Stimulated activated CD8-positive, alpha-beta memory T cell treated with anti-CD3 and anti-CD28 coated beads, Interleukin-4, amount 100 ng/mL, for 4 hours (primary cell): ENCODE measurements at places on chromosomes 13 and 19.

GRCh38 chr19:33506498-33506897, 15.1 kb downstream of the PEPD start:
- DNase-seq = no peak

DNA sequence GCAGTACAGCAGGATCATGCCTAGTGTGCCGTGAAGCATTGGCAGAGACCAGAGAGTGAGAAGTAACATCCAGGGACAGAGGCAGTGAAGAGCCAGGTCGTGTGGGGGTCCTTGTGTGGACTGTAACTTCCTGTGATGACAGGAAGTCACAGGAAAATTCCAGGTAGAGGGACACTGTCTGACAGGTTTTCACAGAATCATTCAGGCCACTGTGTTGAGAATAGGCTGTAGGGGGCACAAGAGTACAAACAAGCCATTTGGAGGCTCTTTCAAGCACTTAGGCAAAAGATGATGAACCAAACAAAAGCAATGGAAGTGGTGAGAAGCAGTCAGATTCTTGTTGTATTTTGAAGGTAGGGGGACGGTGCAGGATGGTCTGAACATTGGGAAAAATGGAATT, 46.4 kb downstream of the N4BP2L1 start:
- DNase-seq = no peak

DNA sequence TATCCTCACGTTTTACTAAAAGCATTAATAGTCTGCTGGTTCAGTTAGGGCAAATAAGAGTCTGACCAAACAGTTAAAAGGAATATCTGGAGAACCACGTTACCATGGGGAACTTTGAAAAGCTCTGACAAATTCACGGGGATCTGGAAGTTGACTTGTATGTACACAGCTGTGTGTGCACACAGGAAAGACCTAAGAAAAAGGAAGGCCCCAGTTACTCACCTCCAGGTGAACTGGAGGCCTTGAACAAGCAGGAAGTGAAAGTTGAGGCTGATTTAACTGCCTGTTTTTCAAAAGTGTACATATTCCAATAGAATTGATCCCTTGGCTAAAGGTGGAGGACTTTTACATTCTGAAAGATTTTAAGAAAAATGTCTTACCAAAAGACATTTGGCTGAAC, 1891.6 kb upstream of the PCDH20 start:
- no peak for DNase-seq

DNA sequence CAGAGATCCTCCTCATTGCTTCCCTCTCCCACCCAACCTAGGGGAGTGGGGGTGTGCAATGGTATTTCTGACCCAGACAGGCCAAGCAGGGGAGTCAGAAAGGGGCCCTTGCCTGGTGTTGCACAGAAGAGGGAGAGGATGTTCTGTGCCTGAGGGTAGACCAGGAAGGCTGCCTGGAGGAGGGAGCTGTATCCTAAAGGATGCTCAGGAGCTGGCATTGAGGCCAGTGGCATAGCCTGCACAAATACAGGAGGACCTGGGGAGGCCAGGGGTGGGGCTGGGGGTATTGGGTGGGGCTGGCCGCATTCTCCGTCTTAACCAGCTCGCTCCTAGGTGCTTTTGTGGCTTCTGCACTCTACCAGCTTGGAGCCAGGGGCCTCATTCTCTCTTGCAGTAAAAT, 4.4 kb downstream of the RNF225 start:
- no peak for DNase-seq

DNA sequence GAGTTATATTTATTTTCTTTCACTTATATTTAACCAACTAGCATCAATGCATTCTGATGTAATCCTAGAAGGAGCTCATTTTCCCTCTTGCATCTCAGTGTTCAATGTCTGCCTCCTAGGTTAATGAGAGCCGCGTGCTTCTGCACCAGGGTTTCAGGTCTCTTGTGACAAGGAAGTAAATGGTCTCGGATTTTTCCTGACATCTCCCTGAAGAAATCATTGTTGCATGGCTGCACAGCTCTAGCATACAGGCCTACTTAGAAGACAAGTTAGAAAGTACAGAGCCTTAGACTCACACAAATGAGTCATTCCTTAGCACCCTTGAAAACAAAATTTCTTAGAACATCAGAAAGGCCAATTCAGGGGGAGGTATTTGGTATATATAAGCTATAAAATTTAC, 57.2 kb upstream of the KLF12 start:
- no peak for DNase-seq

- no peak for DNase-seq
Measured at GRCh38 chr13:106423530-106423929, 111.9 kb downstream of the EFNB2 start.

DNA sequence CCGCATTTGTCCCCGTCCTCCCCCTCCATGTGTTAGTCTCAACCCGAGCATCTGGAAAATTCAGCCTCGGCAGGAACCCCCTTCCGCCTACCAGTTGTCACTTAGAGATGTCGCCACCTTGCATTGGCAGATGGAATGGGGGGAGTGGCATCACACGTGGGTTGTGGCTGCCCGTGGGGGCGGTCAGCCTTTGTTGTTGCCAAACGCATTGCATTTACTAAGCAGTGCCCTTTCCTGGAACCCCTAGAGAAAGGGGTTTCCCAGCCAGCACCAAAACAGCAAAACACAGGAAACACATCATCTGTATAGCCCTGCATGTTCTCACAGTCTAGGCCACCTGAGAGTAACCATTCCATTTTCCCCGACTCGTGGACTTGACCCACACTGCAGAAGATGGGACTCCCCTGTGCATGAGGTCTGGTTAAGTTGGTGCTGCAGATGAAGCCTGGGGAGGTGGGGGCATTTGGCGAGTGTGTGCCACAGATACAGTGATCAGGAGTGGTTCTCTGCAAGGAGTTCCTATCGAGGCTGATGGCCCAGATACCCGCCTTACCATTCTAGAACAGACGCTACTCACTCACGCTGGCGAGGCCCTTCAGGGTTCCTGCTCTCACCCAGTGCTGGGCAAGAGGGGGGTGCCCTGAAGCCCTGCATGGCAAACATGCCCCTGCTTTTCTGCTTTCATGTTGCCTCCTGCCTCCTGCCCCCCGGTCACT, 38.3 kb downstream of the TMED1 start:
- DNase-seq = peak; percentile 79

DNA sequence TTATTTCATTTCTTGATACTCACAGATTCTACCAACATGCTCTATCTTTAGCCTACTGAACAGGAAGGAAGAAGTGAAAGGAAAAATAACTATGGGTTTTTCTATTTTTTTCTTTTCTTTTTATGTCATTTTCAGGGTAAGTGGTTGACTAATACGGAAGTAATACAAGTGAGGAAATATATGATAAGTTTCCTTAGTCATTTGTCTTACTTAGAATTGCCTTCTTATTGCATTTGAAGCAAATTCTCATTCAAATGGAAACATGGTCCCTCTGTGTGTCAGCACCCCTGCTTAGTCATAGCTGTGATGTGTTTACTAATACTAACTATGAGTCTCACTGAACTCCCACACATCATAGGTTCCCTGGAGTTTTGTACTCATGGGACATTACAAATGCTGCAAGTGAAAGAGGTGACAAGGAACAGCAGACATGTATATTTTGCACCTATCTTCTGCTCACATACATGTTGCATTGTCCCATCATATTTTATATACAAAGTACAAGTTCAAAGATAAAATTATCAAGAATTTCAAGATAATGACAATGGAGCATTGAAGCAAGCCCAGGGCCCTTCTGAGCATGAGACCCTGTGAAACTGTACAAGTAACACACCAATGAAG, 60.1 kb downstream of the DCT start:
- DNase-seq = no peak

GRCh38 chr13:43780666-43781065, 6.1 kb downstream of the ENOX1 start:
- no peak for DNase-seq

- DNase-seq = no peak
Measured at GRCh38 chr13:38888309-38888708, 102.3 kb downstream of the STOML3 start.

DNA sequence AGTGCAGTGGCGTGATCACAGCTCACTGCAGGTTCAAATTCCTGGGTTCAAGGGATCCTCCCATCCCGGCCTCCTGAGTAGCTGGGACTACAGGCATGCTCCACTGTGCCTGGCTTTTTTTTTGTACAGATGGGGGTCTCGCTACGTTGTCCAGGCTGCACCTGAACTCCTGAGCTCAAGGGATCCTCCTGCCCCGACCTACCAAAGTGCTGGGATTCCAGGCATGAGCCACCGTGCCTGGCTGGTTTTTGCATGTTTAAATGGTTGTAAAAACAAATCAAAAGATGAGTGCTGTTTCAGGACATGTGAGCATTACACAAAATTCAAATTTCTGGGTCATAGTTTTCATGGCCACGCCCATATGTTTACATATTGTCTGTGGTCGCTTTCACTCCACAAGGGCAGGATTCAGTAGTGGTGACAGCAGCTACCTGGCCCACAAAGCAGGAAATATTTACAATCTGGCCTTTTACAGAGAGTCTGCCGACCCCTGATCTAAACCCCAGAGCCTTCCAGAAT, 5.3 kb downstream of the MATK start:
- no peak for DNase-seq

DNA sequence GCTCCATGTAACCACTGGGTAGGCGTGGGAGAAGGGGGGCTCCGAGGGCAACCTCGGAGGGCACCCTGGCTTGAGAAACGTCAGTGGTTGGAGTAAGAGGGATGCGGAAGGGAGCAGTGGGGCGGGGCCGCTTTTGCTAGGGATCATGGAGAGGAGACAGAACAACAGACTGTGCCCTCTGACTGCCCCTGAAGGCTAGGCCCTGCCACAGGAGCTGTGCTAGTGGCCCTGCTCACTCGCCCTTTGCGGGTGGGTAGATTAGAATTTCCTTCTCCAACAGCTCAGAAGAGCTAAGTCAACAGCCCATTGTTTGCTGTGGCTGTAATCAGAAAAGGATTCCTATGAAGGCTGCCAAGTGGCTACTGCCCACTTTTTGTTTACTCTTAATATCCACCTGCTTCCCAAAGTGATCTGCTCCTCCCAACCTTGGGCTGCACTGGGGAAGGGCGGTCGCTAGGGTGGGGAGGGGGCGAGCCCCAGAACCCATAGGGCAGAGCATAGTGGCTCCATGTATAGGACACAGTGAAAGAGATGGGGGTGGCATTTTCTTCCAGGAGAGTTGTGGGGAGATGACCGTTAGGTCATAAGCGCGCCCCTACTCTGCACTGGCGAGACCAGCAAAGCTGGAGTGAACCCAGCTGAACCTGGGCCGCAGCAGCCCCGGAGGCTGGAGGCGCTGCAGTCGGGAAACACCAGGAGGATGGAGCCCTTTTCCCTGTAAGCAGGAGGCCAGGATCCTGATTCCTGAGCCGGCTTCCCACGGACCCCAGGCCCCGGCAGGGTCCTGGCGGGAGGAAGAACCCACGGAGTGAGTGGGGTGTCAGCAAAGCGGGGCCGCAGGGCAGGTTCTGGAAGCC, 1.9 kb upstream of the C1QTNF9 start:
- DNase-seq = no peak

- no peak for DNase-seq
Measured at GRCh38 chr13:76732367-76732766, 153.8 kb downstream of the KCTD12 start.

DNA sequence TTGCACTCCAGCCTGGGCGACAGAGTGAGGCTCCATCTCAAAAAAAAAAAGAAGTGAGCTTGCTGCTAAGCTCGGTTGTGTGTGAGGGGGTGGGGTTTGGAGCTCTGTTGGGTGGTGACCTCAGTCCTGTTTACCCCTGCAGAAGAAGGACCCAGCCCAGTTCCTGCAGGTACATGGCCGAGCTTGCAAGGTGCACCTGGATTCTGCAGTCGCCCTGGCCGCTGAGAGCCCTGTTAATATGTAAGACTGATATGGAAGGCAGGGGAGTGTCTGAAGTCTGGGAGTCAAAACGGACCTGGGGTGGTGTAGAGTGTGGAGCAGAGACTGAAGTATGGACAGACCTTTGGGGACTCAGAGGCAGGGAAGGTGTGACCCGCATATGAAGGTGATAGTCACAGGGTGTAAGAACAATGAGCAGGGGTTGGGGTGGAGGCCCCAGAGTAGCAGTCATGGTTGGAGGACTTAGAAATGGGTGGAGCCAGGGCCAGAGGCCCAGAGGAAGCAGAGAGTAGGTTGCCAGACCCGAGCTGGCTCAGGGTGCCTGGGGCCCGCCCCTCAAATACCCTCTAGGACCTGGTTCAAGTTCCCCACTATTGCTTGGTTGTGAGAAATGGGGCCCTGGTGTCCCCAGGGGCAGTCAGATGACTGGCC, 13.2 kb downstream of the CLASRP start:
- no peak for DNase-seq

DNA sequence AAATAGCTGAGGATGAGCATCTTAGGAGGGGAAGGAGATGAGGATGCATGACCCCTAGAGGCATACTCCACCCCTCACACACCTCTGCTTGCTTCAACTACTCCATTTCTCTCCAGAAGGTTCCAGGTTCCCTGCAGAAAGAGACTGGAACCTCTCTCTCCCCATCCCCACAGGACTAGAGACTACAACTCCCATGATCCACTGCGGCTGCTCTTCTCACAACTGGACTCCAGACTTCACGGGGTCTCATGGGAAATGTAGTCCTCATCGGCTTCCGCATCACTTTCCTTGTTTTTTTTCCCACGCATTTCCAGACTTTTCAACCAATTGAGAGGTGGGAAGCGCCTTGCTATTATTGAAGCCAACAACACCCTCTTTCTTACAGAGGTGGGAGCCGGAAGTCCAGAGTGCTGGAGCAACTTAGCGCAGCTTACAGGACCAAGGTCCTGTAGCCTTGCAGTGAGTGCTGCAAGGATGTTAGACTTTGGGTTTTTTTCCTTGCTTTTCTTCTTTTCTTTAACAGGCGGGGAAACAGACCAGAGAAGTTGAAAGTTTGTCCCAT, 13.9 kb upstream of the CACNG6 start:
- peak; percentile 24 for DNase-seq

GRCh38 chr19:45344621-45345505, 4.3 kb downstream of the KLC3 start:
- DNase-seq = no peak

DNA sequence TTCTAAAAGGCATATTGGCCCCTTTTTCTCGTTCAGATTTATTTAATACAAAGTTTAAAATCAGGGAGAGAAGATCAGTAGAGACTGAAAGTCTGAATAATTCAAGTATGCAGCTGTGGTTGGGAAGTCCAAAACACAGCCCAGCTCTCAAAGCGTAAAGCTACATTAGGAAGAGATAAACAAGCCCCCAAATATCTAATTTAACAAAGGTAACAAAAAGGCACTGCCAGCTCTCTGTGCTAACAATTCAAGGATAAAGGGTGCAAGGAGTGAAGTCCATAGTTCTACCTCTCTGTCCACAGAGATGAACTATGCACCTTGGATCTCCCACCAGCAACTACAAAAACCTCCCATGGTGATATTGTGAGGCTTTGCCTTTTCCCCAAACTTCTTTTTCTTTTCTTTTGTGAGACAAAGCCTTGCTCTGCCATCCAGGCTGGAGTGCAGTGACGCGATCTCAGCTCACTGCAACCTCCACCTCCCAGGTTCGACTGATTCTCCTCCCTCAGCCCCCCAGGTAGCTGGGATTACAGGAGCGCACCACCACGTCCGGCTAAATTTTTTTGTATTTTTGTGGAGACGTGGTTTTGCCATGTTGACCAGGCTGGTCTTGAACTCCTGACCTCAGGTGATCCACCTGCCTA, 104.4 kb downstream of the LHFPL6 start:
- no peak for DNase-seq

GRCh38 chr13:59112221-59112718, 1051.5 kb downstream of the DIAPH3 start:
- no peak for DNase-seq
